Stimulated activated CD8-positive, alpha-beta memory T cell treated with anti-CD3 and anti-CD28 coated beads, Interleukin-15, amount 100 ng/mL, for 1 hour (primary cell): ENCODE measurements at places on chromosomes 1 and 21.

- no peak for DNase-seq
Measured at GRCh38 chr1:30325085-30325935, 398.1 kb downstream of the MATN1 start.

DNA sequence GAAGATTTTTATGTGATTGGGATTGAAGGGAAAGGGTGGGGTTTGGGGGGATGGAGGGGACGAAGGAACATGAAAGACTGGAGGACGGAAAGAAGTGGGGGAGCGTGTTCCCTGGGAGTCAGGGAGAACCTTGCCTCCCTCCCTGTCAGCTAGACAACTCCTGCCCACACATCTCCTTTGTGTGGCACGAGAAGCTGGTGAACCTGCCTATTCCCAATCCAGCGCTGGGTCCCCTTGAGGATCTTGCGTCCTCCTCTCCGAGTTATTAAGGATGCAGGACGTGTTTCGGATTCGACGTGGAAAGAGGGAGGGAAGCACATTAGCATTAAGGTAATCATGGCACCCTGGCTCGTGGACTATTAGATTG, 1.4 kb downstream of the LRRC7 start:
- DNase-seq: no peak

DNA sequence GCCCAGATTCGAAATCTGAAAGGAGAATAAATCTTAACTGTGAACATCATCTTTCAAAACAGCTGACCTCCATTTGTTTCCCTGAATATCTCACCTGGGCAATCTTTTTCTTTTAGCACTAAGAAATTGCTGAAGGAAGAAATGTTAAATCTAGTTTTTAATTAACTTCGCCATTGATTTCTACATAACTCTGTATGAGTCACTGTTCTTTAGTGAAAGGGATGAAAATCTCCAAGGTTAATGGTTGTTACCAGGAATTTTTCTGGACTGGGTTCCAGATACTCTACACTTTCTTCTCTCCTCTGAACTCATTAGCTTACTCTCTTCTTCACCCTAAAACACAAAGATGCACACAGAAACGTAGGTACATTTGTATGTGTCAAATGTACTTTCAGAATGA, 235.7 kb downstream of the BACH1 start:
- no peak for DNase-seq

DNA sequence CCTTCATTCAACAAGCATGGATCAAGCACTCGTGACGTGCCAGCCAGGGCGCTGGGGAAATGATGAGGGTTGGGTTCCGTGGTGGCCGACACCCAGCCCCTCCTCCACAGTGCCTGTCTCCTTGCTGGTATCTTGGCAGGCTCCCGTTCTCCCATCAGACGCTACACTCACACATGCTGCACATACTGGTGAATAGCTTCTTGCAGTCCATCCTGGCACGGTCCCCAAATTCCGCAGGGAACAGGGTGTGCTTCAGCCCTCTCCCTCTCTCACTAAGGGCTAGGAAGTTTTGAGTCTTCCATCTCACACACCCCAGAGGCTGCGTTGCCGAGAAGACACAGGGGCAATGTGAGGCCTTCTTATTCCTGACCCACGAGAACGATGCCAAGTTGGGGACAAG, 10.1 kb upstream of the MEF2D start:
- no peak for DNase-seq

DNA sequence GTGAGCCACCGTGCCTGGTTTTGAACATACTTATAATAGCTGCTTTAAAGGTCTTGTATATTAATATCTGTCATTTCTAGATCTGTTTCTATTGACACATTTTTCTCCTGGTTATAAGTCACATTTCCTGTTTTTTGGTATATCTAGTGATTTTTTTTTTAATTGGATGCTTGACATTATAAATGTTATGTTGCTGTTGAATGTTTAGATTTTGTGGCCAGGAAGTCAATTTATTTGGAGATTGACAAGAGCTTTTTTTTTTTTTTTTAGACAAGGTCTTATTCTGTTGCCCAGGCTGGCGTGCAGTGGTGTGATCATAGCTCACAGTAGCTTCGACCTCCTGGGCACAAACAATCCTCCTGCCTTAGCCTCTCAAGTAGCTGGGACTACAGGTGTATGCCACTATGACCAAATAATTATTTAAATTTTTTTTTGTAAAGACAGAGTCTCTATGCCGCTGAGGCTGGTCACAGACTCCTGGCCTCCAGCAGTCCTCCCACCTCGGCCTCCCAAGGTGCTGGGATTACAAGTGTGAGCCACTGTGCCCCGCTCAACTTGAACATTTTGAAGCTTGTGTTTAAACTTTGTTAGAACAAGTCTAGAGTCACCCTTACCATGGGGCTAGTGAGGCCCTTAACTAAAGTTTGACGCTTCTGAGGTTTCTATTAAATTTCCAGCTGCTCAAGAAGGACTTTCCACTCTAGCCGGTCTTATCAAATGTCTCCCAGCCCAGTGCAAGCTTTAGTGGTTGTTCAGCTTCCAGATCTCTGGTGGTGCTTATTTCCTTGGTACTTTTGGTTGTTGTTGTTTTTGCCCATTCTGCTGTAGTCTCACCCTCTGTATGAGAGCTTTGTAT, 8.6 kb upstream of the CHI3L2 start:
- no peak for DNase-seq

DNA sequence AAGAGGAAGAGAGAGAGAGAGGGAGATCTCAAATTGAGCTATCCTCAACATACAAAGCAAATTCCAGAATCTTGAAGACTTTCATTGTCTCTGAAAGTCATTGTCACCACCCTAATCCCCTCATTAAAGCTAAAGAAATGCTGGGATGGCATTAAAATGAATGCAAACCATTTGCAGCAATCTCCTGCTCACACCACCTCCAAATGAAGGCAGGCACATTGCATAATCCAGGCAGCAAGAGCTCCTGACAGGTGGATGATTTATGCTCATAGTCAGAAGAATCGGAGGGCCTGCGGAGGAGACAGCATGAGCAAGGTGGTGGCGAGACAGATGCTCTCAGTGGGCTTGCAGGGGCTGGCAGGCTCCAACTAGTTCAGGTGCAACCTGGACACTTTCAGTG, 90.2 kb downstream of the ESRRG start:
- no peak for DNase-seq

DNA sequence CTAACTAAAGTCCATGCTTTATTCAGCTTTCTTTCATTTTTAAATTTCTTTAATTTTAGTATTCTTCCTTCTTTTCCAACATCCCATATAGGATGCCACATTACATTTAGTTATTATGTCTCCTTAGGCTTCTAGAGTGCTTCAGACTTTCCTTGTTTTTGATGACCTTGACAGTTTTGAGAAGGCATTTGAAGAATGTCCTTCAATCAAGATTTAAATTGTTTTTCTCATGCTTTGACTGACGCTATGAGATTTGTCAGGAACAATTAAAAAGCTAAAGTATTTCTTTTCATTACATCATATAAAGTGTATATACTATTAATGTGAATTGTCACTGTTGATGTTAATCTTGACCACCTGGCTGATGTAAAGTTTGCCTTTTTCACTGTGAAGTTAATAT, 173.7 kb upstream of the LYPLAL1 start:
- DNase-seq: no peak

- peak; percentile 0 for DNase-seq
Measured at GRCh38 chr1:177181631-177182291, 11.0 kb downstream of the BRINP2 start.

DNA sequence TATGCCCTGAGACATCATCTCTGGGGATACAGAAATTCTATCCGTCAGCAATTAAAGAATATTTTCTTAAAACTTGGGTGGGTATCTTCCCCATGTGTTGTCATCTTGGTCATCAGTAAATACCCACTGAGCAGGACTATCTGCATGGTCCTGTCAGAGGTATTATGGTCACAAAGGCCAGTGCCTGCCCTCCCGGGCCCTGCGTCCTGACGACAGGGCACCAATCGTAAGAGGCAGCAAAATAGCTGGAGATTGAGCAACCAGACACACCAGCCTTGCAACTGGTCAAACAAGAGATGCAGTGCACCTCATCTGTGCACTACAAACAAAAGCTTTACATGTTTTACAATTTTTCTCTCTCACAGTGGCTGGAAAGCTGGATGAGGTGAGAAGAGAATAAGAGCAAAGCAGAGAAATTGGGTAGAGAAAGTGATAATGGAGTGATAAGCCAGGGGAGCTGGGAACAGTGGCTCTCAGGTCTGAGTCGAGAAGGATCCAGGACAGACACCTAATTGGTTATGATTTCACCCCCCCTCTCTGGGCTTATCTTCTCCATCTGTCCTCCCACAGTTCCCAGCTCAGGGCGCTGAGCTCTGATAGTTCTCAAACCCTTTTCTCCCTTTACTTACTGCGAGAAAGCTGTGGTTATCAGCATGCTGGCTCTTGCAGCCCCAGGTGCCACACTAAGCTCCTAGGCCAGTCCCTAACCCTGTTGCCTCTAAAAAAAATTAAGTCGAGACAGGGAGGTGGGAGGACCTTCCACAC, 8.8 kb upstream of the SRP9 start:
- DNase-seq: no peak

- no peak for DNase-seq
Measured at GRCh38 chr1:85203573-85204171, 2.9 kb upstream of the SYDE2 start.

- DNase-seq: no peak
Measured at GRCh38 chr1:163378554-163378953, 56.8 kb downstream of the NUF2 start.

DNA sequence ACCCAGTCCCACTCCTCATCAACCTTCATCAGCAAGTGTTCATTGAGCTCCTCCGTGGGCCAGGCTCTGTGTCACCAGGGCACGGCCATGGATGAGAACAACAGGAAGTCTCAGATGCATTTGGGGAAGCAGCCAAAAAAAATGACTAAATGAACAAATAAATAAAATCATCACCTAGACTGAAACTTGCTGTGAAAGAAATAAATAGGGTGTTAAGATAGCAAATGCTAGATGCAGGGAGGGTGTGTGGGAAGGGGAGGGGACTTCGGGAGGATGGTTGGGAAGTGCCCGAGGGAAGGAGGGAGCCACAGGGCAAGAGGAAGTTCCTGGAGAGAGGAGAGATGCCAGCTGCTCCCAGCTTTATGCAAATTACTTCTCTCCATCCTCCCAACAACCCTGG, 696.7 kb downstream of the PTPRU start:
- no peak for DNase-seq

DNA sequence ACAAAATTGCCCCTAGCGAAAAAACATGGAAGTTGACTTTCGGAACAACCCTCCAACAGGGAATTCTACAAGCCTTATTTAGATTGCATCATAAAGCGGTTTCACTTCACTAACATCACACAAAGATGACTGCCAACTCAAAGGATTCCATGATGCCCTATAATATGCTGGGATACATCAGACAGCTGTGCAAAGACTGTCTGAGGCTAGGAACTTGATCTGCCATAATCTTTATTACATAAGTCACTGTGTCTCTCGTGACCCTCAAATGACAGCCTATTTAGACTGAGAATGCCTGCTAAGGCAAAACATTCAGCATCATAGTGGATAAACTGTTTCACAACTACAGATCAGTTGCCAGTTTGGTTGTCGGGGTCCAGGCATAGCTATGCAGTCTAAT, 23.8 kb downstream of the FH start:
- DNase-seq: no peak

DNA sequence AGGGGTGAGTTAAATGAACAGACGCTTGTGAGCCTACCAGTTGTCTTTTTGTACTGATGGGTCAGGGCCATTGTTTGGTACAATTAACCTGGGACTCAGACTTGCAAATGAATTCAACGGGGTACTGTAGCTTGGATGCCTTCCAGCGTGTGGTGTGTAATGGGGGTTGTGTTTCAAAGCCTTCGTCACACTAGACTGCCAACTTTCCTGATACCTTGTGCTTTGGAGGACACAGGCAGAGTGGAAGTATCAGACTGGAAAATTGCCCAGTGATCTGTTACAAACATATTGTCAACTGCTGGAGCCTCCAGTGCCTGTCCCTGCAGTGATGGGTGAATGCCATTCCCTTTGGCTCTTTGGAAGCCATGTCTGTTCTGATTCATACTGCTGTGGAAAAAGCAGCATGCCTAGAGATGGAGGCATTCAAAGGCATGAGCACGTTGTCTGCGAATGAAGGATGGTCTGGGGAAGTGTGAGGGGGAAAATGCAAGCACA, 384.5 kb downstream of the LMX1A start:
- no peak for DNase-seq

- no peak for DNase-seq
Measured at GRCh38 chr1:237093691-237094090, 51.7 kb downstream of the RYR2 start.

DNA sequence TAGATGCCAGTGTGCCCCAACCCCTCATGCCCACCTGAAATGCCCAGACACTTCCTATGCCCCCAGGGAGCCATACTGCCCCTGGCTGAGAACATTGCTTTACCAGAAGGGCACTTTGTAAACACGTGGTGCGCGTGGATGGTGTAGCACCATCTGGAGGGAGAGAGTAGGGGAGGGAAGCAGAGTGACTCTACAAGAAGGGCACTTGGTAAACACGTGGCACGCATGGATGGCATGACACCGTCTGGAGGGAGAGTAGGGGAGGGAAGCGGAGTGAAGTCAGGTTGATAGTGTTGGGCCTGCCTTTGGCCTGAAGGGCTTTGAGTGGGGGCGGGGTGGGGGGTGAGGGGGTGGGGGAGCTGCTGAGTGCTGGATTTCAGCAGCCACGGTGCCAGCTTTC, 324.0 kb upstream of the VAMP3 start:
- DNase-seq: no peak

DNA sequence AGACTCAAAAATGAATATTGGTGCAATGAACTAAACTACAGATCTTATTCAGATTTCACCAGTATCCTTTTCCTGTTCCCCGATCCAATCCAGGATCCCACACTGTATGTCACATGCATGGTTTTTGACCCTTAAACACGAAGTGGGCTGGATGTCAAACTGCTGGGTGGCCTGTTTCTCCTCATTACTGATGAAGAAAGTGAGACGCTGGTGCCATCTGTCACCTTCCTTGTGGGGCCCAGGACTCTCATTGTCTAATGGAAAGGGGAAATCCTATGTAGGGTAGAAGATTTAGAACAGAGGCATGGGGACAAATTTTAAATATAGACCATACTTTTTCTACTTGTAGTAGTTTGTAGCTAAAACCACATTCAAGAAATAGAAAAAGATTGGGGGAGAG, 56.2 kb downstream of the DISC1 start:
- DNase-seq: no peak

- no peak for DNase-seq
Measured at GRCh38 chr1:28811766-28812668, at the start of gene OPRD1. TSS of gene OPRD1 (plus strand) at chr1:28812170. CDS start at chr1:28812384, 214 bp downstream.

- DNase-seq: no peak
Measured at GRCh38 chr1:92244376-92244775, 26.7 kb downstream of the C1orf146 start.

- DNase-seq: no peak
Measured at GRCh38 chr21:38849776-38850175, 44.0 kb downstream of the ETS2 start.

- DNase-seq: no peak
Measured at GRCh38 chr21:26001356-26001755, 169.2 kb downstream of the APP start.

DNA sequence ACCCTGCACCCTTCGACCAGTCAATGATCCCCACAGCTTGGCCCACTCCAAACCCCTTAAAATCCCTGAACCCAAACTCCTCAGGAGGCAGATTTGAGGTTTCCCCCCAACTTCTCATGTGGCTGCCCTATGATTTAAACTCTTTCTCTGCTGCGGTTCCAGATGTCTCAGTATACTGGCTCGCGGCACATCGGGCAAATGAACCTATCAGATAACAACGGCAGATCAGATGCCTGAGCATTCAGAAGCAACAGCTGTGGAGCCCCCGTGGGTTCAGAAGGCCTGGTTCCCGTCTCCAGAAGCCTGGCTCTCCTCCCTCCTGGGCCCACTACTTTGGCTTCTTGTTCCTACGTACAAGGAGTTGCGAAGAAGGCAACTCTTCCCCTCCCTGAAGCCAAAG, 43.3 kb upstream of the H6PD start:
- DNase-seq: no peak

- DNase-seq: no peak
Measured at GRCh38 chr1:228782662-228783417, 47.6 kb downstream of the RHOU start.
